HAP-1 (cell line): ENCODE measurements at places on chromosomes 2 and 18.

DNA sequence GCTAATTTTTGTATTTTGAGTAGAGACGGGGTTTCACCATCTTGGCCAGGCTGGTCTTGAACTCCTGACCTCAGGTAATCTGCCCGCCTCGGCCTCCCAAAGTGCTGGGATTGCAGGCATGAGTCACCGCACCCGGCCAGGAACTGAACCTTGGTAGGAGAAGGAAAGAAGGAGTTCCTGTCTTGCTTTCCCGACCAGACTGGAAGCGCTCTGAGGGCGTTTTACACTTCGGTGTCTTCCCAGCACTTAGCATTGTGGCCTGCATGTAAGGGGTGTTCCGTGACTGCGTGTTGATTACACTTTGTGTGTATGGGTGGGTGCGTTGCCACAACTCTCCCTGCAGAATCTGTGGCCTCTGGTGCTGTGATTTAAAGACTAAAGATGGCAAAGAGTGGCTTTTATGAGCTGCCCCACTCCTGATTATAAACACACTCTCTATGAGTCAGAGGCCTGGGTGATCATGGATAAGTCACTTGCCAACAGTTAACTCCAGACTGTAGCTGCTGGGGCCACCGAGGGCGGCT, 46.0 kb downstream of the ODC1 start:
- no peak for DNase-seq

- no peak for DNase-seq
These were observed 36.1 kb downstream of the DCAF17 start for GRCh38 chr2:171470129-171470528.

- no peak for DNase-seq
These were observed 107.1 kb downstream of the CTNNA2 start for GRCh38 chr2:79619976-79620375.

DNA sequence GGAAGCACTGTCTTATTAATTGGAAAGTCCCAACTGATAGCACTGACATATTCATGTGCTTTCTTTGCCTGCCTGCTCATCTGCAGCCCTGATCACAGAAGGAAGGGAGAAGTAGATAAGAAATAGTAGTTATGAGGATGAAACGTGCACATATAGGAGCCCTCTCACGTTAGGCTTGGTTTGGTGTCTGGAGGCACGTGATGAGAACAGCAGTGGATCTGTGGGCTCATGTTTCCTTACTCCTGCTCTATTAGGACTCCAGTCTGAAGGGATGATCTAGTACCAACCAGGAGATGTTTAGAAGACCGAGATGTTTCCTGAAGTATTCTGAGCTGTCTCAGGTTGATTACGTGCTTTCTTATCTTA, 84.9 kb downstream of the MAP4K4 start:
- DNase-seq = no peak

DNA sequence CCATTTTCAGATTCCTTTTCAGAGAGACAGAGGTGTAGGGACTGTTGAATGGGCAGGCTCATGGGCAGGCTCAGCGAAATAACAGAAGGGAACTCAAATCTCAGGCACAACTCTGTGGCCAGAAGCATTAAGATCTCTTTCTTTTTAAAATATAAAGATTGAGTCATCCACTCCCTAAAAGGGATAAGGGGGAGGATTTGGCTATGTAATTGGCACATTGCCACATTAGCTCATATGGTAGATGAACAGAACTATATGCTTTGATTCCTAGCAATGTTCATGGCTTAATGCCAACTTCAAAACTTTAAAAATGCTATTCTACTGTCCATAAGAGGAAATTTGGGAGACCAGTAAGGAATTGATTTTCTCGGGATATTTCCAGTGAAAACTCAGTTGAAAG, 53.8 kb upstream of the SLC5A7 start:
- DNase-seq = no peak

DNA sequence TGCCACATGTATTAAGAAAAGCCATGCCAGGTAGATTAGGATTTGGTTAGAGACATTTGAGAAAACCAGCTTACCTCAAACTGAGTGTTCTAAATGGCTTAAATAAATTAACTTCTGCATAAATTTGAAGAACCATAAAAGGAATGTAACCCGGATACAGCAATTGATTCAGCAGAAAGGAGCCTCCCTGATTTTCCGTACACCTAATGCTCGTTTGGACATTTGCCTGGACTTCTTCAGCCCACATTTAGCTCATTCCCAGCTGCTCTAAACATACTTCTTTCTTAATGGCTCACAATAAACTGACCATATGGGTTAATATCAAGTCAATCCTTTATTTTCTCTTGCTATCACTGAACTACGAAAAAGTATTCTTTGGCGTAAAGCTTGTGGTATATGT, 392.4 kb downstream of the ZNF516 start:
- DNase-seq = no peak

GRCh38 chr2:133012847-133013734, 343.1 kb upstream of the LYPD1 start:
- no peak for DNase-seq

DNA sequence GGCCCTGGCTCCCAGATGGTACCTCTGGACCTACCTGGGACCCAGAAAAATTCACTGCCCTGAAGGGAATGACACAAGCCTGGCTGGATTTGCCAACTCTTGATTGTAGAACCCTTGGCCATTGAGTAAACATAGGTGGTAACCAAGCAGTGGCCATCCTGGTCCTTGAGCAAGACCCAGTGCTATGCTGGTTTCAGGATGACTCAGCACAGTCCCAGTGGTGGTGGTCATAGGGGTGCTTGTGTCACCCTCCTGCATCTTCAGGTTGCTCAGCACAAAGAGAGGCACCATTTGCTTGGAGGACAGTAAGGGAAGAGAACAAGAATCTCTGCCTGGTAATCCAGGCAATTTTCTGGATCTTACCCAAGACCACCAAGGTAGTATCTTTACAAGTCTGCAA, 52.9 kb downstream of the UPP2 start:
- DNase-seq = no peak

GRCh38 chr18:36284671-36285295, 12.7 kb upstream of the FHOD3 start:
- DNase-seq = peak; percentile 61

DNA sequence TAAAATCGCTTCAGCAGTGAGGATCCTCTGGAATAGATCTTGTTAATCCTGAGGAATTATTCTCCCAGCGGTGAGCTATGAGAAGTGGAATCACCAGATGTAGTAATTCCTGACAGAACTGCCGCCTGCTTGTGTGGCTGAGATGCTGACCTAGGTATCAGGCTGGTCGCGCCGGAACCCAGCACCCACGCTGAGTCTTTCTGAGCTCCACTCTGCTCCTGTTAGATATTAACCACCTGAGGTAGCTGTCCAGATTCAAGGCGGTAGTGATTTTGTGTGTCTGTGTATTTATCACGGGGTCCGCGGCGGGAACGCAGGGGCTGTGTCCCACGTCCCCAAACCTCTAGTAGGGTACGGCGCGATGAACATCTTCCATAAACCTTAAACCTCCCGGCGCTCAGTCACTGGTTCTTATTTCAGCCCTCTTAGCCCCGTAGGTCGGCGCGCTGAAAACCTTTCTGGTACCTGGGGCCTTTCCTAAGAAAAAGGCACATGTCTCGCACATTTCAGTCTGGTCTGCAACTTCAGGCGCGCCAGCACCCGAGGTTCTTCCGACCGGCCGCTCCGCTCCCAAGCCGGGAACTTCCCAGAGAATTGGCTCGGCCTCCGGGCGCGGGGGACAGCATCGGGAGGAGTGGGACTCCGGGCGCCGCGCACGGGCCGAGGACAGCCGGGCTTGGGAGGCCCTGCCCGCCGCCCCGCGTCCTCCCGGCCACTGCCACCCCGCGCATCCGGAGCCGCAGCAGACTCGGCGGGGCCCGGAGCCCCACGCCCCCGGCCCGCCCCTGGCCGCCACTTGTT, 542 bp upstream of the CNNM3 start:
- DNase-seq = peak; percentile 34

GRCh38 chr2:113116100-113116958, 11.1 kb upstream of the IL1RN start:
- no peak for DNase-seq

DNA sequence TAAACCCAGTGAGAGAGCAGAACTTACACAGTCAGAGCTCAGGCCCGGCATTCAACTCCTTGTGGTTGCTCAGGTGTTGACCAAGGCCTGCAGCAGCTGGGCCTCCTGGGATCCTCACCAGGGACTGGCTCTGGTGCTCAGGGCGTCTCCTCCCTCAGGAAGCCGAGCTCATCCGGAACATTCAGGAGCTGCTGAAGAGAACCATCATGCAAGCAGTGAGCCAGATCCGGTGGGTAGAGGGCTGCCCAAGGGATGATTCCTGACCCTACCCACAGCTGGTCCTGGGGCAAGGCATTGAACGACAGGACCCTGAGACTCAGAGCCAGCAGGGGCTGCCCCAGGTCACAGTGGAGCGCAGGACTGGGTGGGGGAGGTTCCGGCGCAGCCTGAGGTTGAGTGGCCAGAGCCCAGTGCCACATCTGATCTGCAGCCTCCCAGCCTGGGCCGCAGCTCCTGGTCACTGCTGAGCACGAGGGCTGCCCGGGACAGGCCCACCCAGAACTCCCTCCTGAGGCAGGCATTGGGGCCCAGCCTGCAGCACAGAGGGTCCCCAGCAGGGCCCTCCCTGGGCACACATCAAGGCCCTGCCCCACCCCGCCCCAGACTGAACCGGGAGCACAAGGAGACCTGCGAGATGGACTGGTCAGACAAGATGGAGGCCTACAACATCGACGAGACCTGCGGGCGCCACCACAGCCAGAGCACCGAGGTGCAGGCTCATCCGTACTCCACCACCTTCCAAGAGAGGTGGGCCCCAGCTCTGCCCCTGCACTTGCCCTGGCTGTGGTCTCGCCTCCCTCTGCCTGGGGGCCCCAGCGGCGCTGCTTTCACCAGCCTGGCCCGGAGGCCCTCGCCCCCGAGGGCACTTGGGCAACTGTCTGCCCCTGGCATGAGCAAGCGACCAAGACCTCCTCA, 2.4 kb downstream of the TEKT4 start:
- DNase-seq = no peak

DNA sequence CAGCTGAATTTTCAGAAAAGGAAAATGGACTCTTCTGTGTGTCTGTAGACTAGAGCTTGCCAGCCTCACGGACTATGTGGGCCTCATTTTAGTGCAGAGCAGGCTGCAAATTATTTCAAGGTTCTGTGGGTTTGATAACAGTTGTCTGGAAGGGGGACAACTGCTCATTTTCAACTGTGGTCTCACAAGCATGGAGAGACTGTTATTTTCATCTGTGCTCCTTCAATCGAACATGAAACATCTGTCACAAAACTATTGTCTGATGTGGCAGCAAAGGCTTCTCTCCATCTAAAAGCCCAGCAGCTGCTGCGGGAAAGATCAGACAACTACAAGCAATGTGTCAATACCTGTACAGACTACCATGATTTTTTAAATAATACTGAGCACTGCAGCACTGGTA, 211.8 kb downstream of the LRRTM4 start:
- no peak for DNase-seq

- peak; percentile 67 for DNase-seq
These were observed 313.7 kb downstream of the ZNF521 start for GRCh38 chr18:25038261-25038660.

DNA sequence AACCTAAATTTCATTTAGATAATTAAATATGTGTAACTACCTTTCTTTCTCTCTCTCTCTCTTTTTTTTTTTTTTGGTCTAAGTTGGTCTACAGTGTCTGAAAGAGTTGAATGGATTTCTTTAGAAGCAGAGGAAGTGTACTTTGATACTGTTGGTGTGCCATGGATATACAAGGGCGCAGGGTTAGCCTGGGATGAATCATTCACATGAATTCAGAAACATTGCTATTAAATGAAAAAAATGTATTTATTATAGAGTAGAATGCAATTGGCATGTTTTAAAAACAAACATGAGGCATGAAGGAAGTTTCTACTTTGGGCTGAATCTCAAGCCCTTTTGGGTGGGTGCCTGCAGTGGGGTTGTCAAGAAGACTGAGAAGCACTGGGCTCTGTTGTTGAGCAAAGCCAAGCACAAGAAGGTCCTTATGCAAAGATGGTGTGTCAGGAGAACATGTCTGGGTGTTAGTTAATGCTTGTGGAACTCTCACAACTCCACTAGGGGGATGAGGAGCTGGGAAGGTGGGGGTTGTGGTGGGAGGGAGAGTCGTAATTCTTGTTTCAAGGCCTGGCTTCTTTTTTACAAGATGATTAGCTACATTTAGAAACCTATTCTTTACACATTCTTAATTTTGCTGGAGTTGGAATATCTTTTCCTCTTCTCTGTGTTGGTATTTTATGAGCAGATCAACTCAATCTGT, 57.9 kb downstream of the LYPD6 start:
- DNase-seq = peak; percentile 60

DNA sequence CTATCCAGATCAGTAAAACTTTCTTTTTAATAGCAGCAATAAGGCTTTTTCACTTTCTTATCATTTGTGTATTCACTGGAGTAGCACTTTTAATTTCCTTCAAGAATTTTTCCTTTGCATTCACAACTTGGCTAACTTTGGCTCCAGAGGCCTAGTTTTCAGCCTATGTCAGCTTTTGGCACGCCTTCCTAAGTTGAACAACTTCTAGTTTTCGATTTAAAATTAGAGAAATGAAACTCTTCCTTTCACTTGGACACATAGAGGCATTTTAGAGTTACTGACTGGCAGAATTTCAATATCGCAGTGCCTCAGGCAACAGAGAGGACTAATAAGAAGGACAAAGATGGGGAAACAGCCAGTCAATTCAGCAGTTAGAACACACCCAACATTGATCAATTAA, 577.4 kb downstream of the DSC3 start:
- no peak for DNase-seq

DNA sequence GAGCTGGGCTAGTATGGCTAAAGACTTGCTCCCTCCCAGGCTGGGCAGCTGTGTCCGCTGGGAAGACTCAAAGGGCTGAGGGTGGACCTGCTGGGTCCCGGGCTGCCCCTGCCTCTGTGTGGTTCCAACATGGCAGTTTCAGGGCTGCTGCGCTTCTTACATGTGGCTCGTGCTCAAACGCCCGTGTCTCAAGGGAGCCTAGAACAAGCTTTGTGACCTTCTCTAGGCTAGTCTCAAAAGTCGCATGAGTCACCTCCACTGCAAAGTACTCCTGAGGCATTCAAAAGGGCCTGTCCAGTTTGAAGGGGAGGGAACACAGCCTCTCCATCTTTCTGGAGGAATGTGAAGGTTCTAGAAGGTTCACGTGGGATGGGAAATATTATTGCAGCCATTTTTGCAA, 44.7 kb upstream of the RAB31 start:
- DNase-seq = no peak

GRCh38 chr2:38605298-38605830, 2.6 kb upstream of the HNRNPLL start:
- DNase-seq = no peak

DNA sequence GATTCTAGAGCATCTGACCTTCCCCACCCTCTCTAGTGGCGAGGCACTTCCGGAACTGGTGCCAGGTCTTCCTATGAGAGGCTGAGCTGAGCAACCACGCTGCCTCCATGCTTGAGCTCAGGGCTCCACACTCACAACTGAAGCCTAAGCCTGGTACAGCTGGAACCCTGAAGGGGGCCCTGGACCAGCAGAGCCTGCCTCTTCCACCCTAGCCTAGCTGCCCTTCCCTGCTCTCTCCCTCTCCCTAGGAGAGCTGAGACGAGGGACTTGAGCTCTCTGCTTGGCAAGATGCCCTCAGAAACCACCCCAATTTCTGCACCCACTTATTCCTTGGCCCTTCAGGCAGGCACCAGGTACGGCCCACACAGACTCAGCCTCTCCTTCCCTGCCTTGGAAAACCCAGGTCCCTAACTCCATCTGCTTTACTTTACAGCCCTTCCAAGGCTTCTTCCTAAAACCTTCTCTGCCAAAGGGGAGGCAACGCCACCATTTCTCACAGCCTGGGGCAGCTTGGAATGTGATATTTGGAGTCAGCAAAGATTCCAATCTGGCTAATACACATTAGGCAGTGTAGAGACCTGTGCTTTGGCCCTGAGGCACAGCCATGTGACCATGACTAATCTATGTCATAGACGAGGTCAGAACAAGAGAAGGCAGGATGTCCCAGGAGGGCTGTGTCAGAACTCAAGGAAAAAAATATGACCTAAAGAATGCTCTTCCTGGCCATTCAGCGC, 18.8 kb downstream of the COX7A2L start:
- DNase-seq = no peak
